Non-pigmented ciliary epithelial cell (primary cell): ENCODE measurements at places on chromosomes 1 and 21.

- DNase-seq = no peak
Measured at GRCh38 chr1:54558434-54559030, 10.5 kb downstream of the ACOT11 start.

- no peak for DNase-seq
Measured at GRCh38 chr21:45113543-45113942, 39.2 kb downstream of the ADARB1 start.

DNA sequence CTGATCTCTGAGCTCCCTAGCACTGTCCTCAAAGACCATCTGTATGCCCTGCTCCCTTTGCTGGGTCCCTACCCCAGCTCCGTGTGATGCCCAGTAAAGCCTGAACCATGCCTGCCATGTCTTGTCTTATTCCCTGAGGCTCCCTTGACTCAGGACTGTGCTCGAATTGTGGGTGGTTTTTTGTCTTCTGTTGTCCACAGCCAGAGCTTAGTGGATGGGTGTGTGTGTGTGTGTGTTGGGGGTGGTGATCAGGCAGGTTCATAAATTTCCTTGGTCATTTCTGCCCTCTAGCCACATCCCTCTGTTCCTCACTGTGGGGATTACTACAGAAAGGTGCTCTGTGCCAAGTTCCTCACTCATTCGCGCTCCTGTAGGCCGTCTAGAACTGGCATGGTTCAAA is 5.7 kb downstream of the GSTM5 start:
- DNase-seq = no peak

DNA sequence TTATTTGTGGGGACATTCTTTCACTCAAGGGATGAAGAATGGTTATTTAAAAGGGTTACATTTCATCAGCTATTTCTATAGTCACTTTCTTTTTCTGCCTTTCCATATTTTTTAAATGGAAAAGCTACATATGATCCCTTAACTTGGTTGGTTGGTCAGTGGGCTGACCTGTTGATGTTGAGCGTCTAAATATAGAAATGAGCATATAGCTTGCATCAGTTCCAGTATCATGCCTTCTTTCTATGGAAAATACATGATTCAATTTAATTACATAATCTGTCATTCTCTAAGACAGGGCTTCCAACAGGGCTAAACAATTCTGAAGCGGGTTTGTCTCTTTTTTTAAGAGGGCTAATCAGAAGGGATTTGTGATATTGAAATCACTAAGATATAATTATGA is 40.6 kb downstream of the TYW3 start:
- DNase-seq = no peak

DNA sequence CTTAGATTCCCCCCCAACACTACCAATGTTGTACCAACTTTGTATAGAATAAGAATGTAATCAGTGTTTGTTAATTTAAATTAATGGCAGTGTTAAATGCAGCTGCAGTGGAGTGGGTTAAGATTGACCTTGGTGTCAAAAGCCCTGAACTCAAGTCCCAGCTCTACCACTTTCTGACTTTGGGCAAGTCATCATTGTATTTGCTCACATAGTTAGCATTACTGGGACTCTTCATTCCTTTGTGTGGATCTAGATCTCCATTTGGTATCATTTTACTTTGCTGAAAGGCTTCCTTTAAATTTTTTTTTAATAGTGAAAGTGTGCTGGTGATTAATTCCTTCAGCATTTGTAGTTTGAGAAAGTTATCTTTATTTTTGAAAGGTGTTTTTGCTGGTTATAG is 22.2 kb upstream of the PHGDH start:
- DNase-seq = no peak
